ENCODE measurements at places on chromosomes 7 and 10.

- DNase-seq: no peak
These were observed 654.6 kb upstream of the GALNT17 start for GRCh38 chr7:70477036-70478010.

DNA sequence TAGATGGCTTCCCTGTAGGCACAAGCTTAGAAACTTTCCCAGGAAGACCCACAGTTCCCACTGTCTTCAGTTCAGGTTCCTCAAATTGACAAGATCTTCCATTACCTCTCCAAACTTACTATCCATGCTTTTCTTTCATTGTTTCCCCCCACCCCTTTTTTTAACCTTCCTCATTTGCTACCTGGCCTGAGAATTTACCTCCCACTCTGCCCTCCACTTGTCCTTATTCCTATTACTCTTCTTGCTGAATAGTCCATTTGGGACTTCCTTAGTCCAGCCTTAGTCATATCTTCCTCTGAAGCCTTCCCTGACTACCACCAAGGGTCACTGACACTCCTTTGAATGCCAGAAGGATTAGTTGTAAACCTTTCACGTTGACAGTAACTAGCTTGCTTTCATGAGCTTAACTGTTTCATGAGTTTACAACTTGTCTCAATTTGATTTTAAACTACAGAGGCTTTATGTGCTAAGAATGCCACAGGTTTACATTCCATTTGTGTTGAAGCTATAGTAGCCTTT is 1.2 kb upstream of the CALU start:
- no peak for DNase-seq

GRCh38 chr10:95758351-95759025 is 2.5 kb downstream of the ENTPD1 start:
- no peak for DNase-seq

GRCh38 chr7:155483245-155483644 is 25.3 kb downstream of the EN2 start:
- no peak for DNase-seq

- DNase-seq: no peak
These were observed 35.4 kb upstream of the GPAM start for GRCh38 chr10:112218960-112219359.

GRCh38 chr7:50196719-50197118 is 103.7 kb upstream of the ZPBP start:
- no peak for DNase-seq

GRCh38 chr10:77925795-77926565 is 575 bp downstream of the DLG5 start:
- peak; percentile 36 for DNase-seq

- no peak for DNase-seq
These were observed 155.3 kb upstream of the AKR1E2 start for GRCh38 chr10:4670737-4671136.

- no peak for DNase-seq
These were observed 71.2 kb upstream of the INSIG1 start for GRCh38 chr7:155226261-155227003.

DNA sequence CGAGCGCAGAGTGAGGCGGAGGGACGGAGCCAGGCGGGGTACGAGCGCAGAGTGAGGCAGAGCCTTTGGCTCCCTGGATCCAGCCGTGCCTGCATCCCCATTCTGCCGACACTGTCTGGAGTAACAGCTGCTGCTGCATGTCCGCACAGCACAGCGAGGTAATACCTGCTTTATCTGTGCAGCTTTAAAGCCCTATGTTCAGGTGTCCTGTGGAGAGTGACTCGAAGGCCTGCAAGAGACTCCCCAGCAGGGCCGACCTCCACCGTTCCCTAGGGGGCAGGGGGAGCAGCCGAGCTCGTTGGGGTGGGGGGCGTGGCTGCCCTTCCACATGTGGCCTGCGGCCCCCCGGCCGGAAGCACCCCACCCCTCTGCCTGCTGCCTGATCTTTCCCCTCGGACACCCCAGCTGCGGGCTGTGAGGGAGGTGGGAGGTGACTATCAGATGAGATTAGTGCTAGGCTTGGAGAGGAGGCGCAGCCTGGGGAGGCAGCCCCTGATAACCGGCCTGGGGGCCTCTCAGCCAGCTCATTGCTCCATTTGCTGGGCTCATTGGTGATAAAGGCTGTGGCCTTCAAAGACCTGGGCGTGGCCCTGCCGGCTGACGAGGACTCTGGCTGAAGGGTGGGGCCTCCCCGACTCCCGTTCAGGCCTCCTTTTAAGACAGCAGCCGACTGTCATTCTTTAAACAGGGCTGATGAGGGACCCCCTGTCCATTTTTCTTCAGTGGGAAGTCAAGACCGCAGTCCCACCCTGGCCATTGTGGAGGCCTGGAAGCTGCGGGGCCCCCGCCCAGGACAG is 8.0 kb downstream of the VENTX start:
- DNase-seq: no peak

- DNase-seq: no peak
These were observed 54.8 kb upstream of the CACUL1 start for GRCh38 chr10:118809357-118810220.

GRCh38 chr10:97764519-97764931 is 7.3 kb downstream of the SFRP5 start:
- no peak for DNase-seq

DNA sequence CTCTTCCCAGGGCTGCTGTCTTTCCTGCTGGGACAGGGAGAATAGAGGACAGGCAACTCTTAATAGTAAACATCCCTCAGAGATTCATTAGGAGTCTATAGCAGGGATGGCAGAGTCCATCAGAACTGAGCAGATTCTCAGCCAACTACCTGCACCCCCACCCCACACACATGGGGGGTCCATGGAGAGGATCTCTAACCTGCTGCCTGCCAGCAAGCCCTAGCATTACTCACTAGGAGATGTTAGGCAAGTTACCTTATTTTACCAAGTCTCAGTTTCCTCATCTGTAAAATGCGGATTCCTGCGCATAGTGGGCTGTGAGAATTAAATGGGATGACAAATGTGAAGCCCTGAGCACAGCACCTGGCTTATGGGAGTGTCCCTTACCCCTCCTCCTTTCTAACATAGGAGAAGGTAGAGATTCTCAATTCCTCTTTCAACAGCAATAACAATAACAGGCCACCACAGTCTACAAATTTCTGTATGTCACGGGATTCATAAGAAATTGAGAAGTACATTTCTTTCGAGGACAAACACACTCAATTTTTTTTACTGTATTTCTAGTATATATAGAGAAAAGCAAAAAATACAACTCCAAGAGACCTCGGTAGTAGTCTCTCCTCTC is 23.8 kb upstream of the WDR11 start:
- DNase-seq: peak; percentile 11

GRCh38 chr10:19815036-19815730 is 1.0 kb upstream of the PLXDC2 start:
- DNase-seq: peak; percentile 20

- peak; percentile 25 for DNase-seq
These were observed 156.8 kb downstream of the FRMD4A start for GRCh38 chr10:14173706-14174594.

DNA sequence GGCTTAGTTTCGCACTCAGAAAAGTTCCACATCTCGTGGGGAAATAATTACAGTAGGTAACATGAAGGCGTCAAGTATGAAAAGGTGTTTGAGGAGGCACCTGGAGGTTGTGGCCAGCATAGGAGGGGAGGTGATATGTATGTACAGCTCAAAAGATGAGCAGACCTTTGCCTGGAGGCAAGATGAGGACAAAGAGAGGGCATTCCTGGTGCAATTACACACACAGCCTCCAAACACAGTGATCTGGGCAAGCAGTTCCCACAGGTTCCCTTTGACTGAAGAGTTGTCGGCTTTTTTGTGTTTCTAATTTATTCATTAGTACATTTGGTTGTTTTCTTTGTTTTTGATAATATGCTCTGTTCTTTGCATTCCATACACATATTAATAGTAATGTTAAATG is 46.9 kb downstream of the CDK14 start:
- no peak for DNase-seq

DNA sequence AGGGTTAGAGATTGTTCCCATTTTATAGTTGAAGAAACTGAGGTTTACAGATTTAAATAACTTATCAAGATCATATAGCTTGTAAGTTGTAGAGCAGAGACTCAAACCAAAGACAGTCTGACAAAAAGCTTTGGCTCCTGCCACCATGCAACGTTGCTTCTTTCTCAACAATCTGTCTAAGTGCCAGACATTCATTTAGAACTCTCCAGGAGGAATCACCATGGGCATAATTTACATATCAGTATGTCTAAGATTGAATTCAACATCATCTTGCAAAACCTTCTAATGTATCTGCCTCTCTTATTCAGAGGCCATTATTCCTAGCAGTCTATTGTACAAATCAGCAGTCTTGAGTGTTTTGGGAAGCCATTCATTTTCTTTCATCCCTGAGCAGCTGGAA is 163.5 kb upstream of the PLXDC2 start:
- DNase-seq: no peak

GRCh38 chr10:117805139-117805538 is 241.6 kb downstream of the RAB11FIP2 start:
- no peak for DNase-seq

GRCh38 chr7:142104550-142105527 is 6.7 kb upstream of the MGAM2 start:
- peak; percentile 9 for DNase-seq

- no peak for DNase-seq
These were observed 16.8 kb upstream of the MYPN start for GRCh38 chr10:68092512-68092911.

GRCh38 chr10:34033078-34033477 is 698.6 kb upstream of the NRP1 start:
- DNase-seq: no peak

DNA sequence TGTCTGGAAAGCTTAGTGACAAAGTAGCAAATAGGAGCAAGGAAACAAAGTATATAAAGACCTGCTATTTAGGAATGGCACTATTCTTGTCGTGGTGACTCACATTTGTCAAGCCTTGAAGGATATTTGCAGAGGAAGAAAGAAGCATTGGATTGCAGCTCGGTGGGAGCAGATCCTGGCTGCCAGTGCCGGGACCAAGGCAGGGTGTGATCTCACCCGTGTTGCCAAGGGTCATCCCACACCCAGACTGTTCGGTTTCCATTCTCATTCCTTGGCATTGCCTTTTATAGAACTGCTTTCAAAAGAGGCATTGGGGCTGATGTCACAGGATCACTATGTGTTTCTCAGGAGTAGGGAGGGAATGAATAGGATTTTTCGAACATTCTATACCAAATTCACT is 176.2 kb downstream of the GALNT17 start:
- no peak for DNase-seq

GRCh38 chr7:132783824-132784223 is 207.6 kb upstream of the PLXNA4 start:
- DNase-seq: no peak

All from MM.1S (cell line).